ENCODE measurements at places on chromosomes 11 and 22.

GRCh38 chr11:33930317-33931021 lies 38.6 kb upstream of the LMO2 start:
- no peak for DNase-seq

- no peak for DNase-seq
Observed at GRCh38 chr22:47847131-47847890, 1084.9 kb downstream of the TBC1D22A start.

GRCh38 chr11:90783111-90783510 lies 560.3 kb upstream of the CHORDC1 start:
- no peak for DNase-seq

- DNase-seq = no peak
Observed at GRCh38 chr11:92855607-92856405, 113.6 kb upstream of the MTNR1B start.

- DNase-seq = no peak
Observed at GRCh38 chr22:46062971-46063631, 86.1 kb upstream of the WNT7B start.

- DNase-seq = no peak
Observed at GRCh38 chr11:35275786-35276170, 136.8 kb downstream of the CD44 start.

- no peak for DNase-seq
Observed at GRCh38 chr11:91261513-91261912, 963.1 kb upstream of the FAT3 start.
